Stimulated activated CD4-positive, alpha-beta T cell treated with anti-CD3 and anti-CD28 coated beads, Interleukin-2, amount 100 ng/mL, for 24 hours (primary cell): ENCODE measurements at places on chromosomes 1 and 21.
A peak's percentile ranks its signal among the peaks of the same experiment; 100 is the strongest.

DNA sequence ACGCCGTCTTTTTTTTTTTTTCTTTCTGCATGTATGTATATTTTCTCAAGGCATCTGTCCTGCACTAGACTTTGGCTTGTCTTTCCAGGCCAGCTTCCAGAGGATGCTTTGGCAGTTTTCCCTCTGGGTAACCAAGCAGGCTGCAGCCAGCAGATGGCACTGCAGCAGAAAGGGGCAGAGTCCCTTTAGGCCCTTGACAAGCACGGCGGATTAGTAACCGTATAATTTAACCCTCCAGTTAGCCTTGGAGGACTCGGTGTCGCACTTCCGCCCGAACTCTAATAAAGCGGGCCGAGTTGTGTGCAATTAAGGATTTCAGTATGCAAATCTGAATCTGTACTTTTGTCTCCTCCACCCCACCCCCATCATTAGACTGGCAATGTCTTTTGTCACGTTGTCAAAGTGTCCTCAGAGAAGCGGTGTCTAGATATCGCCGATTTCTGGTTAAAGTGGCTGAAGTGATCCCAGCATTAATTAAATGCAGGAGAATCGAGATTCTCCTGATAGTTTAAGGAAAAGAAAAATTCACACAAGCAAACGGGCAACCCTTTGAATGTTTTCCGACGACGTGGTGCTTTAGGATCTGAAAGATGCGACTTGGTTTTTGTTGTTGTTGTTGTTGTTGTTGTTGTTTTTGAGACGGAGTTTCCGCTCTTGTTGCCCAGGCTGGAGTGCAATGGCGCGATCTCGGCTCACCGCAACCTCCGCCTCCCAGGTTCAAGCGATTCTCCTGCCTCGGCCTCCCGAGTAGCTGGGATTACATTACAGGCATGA lies 1.1 kb upstream of the TMEM167B start:
- DNase-seq, result peak; percentile 61

GRCh38 chr1:87501738-87502137 lies 173.1 kb downstream of the LMO4 start:
- DNase-seq, result no peak

GRCh38 chr1:204073837-204074273 lies 940 bp downstream of the SOX13 start:
- DNase-seq, result peak; percentile 10

- DNase-seq, result no peak
Measured at GRCh38 chr1:33610864-33611455, 138.5 kb downstream of the ZSCAN20 start.
